ENCODE measurements at places on chromosomes 7 and 10.

GRCh38 chr7:150986099-150986512, 4.7 kb upstream of the NOS3 start:
- DNase-seq: peak; percentile 58

DNA sequence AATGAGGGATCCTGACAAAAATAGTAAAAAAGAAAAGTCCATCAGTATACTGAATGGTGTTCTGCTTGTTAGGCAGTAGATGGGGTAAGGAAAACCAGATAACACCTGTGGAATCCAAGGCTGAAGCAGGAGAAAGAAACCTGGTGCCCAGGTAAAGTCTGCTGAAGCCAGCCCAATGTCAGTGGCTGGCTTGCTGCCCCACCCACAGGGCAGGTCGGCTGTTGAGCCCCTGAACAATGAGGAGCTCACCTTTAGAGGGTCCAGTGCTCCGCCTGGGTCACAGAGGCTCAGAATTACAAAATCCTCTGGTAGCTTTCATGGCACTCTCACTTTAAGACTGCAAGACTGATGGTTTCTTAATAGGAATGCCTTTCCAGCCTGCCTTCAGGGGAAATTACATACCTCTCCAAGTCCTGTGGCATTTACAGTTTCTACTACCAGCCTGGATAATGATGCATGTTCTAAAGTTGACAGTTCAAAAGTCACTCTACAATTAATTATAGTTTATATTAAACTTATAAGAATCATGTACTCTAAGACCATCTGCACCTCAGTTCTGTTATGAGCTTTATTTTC, 23.8 kb downstream of the DHX32 start:
- DNase-seq: peak; percentile 51

DNA sequence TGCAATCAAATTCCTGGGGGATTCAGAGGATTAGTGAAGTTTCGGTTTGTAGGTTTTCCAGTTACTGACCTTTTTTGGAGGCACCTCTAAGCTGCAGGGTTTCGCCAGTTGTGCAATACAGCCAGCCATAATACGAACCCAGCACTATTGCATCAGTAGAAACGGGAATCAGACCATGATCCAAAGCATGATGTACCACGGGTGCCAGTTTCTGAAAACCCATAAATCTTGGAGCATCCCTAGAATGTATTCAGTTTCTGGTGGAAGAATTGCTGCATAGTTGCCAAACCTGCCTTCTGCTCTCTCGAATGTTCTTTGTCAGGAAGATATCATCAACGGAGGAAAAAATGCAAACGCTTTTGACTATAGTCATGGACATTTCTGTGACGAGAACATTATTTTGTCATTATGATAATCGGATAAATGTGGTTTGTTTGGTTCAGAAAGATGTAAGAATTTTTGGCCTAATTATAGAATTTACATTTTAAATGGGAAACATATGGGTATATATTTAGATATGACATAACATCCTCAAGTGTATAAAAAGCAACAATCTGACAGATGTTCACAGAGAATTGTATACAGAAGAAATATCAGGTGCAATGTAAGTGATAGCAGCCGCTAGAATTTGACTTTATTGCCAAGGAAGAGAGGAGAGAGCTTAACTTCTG, 186.2 kb upstream of the PRKCQ start:
- DNase-seq: peak; percentile 69

GRCh38 chr10:132151286-132151950, 35.3 kb upstream of the DPYSL4 start:
- no peak for DNase-seq

DNA sequence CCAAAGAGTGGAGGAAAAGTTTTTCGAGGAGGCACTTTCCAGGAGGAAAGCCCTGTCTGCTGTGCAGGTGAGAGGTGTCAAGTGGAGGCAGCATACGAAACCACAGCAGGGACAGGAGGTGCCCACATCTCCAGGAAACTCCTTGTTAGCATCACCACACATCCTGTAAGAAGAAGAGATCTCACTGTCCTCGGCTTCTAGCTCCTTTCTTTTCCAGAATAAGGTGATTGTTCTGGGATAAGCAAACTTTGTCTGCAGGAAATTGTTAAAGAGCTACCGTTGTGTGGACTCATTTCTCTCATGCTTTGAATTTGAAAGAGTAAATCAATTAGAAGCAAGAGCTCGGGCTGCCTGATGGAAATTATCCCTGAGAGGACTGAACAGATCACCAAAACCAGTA, 269.4 kb downstream of the CXCL12 start:
- no peak for DNase-seq

- DNase-seq: no peak
Measured at GRCh38 chr7:133394369-133394768, 141.5 kb downstream of the EXOC4 start.

- no peak for DNase-seq
Measured at GRCh38 chr10:9863559-9864121, 1154.0 kb upstream of the CELF2 start.

- peak; percentile 24 for DNase-seq
Measured at GRCh38 chr10:70932392-70933196, 44.2 kb upstream of the PCBD1 start.

DNA sequence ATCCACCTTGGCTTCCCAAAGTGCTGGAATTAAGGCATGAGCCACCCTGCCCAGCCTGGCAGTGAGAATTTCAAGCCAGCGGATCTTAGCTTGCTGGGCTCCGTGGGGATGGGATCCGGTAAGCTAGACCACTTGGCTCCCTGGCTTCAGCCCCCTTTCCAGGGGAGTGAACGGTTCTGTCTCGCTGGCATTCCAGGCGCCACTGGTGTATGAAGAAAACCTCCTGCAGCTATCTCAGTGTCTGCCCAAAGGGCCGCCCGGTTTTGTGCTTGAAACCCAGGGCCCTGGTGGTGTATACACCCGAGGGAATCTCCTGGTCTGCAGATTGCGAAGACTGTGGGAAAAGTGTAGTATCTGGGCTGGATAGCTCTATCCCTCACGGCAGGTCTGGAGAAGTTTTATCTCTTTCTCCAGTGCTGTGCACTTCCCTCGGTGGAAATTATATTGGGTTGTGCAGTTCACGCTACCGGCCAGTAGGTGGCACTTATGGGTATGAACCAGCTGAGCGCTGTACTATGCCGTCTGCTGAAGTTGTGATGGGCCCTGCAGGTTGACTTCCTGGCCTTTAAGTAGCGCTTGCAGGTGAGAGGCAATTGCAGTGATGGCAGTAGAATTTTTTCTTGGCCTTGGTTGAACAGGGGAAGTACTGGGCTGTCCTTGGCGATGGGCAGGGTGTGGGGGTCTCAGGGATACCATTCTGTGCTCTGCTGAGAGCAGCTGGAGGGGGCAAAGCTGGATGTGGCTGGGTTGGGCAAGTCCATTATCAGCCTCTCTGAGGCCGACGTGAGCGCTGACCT, 138.0 kb upstream of the MTPN start:
- peak; percentile 55 for DNase-seq

DNA sequence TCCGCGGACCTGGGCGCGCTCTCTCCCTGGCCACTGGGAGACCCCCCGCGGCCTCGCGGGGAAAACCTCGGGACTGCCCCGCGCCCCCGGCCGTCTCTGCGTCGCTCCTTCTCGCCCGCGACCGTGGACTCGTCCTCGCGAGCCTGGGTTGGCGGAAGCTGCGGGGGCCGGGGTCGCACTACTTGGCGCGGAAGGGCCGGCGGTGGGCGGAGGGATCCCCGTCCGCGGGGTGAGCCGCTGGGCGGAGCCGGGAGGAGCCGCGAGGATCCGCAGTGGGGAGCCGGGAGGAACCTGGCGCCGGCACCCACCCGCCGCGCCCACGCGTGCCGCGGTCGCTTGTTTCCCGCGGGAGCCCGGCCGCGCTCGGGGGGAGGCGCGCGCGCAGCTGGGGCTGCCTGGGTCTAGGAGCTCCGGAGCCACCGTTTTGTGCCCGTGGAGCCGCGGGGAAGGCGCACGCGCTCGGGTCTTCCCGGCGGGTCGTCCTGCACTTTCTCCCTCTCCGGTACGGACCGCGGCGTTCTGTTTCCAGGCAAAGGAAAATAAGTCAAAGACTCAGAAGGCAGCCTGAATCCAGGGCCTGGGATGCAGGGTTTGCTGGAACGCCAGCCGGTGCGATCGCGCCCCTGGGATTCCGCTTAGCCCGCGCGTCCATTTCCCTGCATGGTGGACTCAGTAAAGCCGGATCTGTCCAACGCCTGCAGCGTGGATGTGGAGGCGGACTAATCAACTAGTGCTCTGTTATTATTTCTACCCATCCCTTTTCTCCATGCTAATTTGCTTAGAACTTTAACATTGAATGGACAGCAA, 28.7 kb upstream of the KMT2C start:
- peak; percentile 66 for DNase-seq

GRCh38 chr7:16655394-16655793, 9.4 kb downstream of the BZW2 start:
- no peak for DNase-seq

DNA sequence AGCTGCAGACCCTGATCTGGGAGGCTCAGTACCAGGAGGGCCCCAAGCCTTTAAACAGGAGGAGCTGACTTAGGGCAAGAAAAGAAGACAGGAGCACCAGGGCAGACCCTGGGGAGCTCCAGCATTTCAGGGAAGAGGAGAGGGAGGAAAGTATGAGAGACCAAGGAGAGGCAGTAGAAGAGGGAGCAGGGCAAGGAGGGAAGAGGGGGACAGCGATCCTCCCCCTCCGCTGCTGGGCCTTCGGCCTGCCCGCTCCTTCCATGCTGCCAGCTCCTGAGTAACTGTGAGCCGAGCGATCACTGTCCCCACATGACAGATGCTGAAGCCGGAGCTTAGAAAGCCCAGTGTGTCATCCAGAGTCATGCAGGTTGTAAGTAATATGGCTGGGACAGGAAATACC, 65.9 kb downstream of the ALOX5 start:
- peak; percentile 9 for DNase-seq

GRCh38 chr10:36269222-36269621, 627.1 kb upstream of the FZD8 start:
- DNase-seq: no peak

- DNase-seq: no peak
Measured at GRCh38 chr10:12637649-12638048, 288.3 kb downstream of the CAMK1D start.

DNA sequence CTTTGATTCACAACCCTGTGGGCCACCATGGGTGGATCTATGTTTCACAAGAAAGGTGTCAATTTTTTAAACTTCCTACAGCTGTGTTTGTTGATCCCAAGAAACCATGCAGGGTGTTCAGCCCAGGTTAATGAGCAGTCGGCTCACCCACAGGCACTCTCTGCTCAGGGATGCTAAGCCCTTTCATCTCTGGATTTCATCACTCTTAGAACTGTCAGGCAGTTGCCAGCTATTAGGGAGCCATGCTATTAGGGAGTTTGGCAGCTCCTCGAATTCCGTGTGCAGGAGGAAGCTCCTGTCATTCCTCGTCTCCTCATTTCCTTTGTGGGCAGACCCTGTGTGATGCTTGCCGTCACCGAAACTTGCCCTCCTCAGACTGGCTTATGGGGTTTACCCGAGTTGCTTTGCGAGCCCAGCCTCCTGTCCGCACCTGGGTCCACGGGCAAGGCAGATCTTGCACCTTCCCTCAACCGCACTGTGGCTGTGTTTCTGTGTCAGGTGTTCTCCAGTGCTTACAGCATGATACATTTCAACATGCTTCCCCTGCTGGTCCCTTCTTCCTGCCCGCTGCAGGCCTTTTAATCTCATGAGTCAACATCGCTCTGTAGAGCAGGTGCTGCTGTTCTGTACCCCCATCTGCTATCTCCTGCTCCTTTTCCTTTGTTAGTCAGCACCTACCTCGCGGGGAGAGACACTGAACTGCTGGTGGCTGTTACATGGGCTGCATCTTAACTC, 509.8 kb downstream of the SUGCT start:
- no peak for DNase-seq

DNA sequence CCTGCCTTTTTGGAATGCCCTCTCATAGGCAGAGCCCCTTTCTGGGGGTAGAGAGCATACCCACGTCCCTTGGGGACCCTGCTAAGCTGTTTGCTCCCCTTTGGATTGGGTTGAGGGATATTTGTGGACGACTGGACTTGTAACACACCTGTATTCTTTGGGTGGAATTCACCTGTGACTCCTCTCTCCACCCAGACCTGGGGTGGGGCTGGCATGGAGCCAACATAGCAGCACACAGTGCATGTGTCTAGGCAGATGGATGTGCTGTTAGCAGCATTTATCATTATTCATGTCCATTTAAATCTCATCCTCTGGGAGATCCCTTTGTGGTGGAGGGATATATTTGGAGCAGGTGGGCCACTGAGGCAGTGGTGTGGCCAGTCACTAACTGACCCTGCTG, 51.0 kb downstream of the CDH23 start:
- no peak for DNase-seq

- DNase-seq: peak; percentile 44
Measured at GRCh38 chr7:92699560-92699959, 109.4 kb upstream of the FAM133B start.

DNA sequence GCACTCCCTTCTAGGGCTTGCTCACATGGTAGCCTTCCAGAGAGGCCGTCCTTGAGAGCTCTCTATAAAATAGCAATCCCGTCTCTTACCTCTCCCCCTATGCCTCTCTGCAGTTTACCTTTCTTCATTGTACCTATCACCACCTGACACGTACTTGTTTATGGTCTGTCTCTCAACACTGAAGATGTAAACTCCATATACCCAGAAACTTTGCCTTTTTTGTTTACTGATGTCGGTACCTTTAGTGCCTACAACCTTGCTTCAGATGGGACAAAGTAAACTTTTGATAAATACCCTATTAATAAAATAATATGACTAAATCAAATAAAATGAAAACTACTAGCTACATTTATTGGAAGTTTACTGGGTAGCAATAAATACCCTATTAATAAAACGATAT, 220.6 kb downstream of the GPAM start:
- DNase-seq: no peak

GRCh38 chr10:17365402-17365801, 89.0 kb downstream of the ST8SIA6 start:
- DNase-seq: no peak

- DNase-seq: peak; percentile 81
Measured at GRCh38 chr10:115947104-115947503, 325.9 kb downstream of the GFRA1 start.

DNA sequence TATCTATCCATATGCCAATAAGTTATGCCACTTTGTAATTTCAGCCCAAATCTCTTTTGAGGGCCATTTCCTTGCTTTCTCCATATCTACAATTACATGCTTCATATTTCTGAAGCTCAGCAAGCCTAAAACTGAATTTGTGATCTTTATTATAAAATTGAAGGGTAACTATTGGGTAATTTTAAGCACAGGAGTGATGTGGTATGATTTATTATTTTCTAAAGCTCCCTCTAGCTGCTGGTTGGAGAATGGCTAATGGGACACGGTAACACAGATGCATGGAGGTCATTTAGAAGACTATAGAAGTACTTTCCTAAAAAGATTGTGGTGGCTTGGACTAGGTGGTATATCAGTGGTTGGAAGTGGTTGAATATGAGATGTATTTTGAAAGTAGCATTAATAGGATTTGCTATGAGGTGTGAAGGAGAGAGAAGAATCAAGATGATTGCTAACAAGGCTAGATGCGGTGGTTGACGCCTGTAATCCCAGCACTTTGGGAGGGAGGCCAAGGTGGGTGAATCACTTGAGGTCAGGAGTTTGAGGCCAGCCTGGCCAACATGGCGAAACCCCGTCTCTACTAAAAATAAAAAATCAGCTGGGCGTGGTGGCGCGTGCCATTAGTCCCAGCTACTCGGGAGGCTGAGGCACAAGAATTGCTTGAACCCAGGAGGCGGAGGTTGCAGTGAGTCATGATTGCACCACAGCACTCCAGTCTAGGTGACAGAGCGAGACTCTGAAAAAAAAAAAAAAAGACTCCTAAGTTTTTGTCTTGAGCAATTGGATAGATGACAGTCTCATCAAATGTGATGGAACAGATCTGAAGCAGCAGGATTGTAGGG, 13.9 kb downstream of the KLHDC10 start:
- no peak for DNase-seq

- no peak for DNase-seq
Measured at GRCh38 chr10:24965051-24965450, 12.6 kb upstream of the PRTFDC1 start.

Data from EH (cell line).